ENCODE measurements at places on chromosomes 2 and 18. TPM values are rescaled to one million over a fixed set of nuclear protein-coding genes. Genes with fewer than 3 reads are reported as not detected.

DNA sequence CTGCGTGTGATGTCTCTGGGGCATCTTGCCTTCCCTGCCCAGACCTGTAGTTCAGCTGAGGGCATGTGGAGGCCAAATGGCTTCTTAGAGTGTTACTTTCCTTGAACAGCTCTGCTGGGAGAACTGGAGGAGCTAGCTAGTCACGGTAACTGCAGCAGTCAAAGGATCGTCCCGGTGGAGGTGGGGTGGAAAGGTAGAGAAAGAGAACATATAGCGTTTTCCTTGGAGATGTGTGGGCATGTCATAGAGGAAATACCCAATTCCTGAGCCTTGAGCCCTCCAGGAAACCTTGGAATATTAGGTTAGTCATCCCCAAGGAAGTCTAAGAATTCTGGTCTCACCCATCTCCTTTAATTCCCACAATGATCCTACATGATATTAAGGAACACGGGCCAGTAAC is 33.5 kb upstream of the IL37 start:
- DNase-seq: no peak

GRCh38 chr2:60334610-60335009 is 218.8 kb downstream of the BCL11A start:
- no peak for DNase-seq

DNA sequence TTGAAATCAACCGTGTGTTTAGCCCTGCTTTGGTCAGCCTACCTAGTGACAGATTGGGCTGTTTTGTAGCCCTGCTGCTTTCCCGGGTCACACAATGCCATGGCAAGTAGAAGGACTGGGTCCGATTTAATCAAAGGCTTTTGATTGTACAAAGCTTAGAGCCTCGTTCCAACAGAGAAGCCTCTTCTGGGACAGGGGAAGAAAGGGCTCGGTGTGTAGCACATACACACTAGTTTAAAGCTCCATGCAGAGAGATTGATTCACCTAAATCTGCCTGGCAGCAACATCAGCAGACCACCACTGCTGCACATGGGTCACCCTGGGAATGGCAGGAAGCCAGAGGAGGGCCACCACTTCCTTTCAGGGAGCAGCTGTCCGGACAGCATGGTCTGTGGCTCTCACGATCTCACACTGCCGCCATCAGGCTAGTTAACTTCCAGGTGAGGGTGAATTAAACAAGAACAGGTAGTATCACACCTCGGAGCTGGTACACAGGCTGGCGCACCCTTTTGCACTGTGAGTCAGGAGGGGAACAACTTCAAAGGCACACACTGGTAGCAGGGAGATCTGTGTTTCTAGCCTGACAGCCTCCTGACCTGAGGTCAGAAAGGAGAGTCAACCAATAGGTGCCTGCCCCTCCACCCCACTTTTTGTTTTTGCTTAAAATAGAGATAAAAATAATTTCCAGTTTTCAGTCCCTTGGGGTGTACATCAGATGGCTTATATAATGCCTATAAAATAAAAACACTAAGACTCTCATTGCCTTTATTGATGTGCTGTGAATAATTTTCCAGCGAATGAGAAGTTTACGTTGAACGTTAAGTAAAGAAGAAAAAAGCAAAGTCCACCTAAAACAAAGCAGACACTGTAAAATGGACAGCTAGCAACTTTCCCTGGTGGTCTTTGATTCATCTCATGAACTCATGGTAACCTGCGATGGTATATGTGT is 108.5 kb downstream of the CDCA7 start:
- no peak for DNase-seq

DNA sequence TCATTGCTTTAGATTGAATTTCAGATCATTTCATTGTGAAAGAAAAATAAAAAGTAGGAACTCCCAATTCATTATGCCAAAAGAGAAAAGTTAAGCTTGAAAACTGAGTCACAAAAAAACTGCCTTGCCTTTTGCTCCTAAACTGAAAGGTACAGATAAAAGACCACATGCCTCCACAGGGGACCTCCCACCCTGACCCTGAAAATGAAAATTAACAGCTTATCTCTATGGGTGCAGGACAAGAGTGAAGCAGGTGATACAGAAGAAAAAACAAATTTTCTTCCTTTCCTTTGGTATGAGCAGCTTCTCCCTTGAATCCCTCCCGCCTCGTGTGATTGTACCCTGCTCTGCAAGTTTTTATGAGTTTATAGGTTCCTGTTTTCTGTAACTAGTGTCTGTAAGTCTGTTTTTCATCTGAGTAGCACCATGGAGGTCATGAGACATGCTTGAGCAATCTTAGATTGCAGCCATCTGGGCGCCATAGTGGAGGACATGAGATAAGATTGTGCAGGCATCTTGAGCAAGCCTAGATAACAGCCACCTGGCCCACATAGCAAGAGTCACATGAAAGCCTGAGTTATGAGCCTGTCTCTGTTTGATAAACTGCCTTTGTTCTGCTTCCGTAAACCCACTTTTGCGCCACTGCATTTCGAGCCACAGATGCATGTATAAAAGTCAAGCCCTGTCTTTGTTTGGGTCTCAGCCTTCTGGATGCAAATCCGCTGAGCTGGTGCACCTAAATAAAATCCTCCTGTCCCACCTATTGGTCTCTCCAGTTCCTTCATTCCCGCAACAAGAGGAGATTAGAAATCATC is 56.2 kb upstream of the DYNC1I2 start:
- DNase-seq: no peak

DNA sequence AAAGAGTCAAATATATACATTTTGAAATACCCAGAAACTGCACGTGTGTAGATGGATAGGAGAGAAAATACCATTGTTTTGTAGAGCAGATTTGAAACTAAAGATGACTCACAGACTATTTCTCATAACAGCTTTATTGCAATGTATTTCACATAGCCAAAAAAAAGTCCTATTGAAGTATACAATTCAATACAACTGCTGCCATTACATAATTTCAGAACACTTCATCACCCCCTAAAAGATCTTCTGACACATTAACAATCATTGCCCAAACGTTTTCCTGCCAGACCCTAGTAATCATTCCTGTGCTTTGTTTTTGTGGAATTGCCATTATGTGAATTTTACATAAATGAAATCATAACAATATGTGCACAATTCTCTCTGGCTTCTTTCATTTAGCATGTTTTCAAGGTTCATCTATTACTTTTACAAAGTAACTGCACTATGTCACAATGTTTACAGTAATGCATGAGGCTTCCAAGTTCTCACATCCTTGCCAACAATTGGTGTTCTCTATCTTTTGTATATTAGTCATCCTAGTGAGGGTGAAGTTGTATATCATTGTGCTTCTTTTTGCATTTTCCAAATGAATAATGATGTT is 378.6 kb upstream of the CWC22 start:
- no peak for DNase-seq

DNA sequence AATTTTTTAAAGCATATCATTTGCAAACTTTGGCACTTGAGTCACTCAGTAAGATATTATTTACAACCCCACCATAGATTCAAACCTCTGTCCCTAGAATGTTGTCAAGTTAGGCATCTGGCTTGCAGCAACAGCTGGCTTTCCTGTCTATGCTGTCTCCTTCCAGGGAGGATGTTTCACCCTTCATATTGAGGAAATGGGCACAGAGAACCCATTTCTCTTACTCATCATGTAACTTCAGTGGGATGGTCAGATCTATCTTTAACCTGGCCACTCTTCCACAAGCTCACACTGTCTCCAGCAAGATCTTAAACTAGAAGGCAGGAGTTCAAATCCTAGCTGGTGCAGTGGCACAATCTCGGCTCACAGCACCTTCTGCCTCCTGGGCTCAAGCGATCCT is 15.8 kb downstream of the LCT start:
- DNase-seq: no peak

DNA sequence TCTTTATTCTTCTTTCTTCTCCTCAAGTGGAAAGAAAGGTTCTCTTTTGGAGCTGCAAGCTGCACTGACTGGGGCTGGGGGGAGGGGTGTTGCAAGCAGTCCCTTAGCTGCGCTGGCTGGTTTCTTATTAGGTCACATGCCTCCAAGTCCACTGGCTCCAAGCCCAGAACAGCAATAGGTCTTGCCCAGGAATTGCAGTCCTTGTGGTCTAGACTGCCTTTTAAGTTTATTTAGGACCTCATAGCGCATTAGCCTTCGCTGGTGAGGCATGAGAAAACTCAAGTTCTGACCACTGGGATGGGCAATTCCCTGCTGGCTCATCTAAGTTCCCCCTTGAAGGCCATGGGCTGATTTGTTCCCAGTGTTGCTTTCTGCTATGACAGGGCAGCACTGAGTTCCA is 138.6 kb upstream of the SCN7A start:
- no peak for DNase-seq

DNA sequence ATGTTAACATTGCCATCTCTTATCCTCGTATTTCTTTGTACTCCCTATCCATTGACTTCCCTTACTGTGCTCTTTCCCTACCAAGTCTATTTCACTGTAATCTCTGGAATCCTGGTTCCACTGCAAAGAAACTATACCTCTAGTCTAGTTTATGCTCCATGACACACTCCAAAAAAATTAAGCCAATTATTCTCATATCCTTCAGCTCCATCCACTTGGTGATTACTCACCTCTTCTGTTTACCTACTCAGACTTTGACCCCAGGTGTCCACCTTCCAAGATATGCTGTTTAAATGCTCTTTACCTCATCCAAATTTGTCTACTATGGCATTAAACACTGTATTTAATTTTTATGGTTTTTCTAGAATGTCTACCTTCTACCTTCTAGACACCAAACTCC is 137.9 kb downstream of the ATAD2B start:
- DNase-seq: no peak

DNA sequence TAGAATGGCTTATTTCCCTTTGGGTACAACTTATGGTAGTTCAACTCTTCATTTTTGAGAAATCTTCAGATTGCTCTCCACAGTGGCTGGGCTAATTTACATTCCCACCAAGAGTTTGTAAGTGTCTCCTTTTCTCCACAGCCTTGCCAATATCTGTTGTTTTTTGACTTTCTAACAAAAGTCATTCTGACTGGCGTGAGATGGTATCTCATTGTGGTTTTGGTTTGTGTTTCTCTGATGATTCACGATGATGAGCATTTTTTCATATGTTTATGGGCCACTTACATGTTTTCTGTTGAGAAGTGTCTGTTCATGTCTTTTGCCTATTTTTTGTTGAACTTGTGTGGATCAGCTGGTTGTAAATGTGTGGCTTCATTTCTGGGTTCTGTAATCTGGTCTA is 871.0 kb downstream of the EPHA4 start:
- no peak for DNase-seq

- DNase-seq: peak; percentile 76
Measured at GRCh38 chr2:142130111-142131009, 456 bp downstream of the LRP1B start.

GRCh38 chr2:32422133-32422532 is 65.3 kb downstream of the BIRC6 start:
- DNase-seq: no peak

GRCh38 chr2:103152556-103152955 is 390.7 kb downstream of the TMEM182 start:
- DNase-seq: no peak

DNA sequence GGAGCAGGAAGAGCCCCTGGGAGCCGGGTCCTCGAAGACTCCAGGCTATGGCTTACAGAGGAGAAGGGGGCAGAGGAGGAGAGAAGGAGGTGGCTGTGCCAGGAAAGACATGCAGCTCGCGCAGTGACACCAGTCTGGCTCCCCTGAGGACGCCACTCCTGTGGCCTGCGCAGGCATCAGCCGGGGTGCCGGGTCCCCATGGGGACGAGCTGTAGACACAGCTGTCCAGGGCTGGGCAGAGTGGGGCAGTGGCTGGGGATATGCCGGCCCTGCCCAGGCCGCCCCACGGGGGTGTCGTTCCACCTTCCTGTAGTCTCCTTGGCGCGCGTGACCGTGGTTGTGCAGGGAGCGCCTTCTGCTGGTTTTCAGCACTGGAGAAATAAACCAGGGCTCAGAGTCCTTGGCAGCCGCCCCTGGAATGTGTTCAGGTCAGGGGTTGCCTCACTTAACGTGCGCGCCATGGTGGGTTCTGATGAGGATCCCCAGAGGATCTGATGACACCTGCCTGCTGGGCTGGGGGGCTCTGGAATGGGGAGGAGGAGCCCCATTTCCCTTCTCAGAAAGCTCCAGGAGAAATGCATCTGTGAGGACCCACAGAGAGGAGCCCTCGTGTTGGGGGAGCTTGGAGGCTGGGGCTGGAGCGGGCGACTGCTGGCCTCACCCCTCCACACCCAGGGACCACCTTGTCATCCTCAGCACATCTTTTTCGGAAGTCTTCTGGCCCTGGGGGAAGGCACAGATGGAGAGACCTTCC is 26.7 kb downstream of the RAMP1 start:
- no peak for DNase-seq

- no peak for DNase-seq
Measured at GRCh38 chr2:128315122-128315828, 3.4 kb downstream of the HS6ST1 start.

- DNase-seq: no peak
Measured at GRCh38 chr2:191013682-191013931, 364 bp downstream of the STAT1 start.

DNA sequence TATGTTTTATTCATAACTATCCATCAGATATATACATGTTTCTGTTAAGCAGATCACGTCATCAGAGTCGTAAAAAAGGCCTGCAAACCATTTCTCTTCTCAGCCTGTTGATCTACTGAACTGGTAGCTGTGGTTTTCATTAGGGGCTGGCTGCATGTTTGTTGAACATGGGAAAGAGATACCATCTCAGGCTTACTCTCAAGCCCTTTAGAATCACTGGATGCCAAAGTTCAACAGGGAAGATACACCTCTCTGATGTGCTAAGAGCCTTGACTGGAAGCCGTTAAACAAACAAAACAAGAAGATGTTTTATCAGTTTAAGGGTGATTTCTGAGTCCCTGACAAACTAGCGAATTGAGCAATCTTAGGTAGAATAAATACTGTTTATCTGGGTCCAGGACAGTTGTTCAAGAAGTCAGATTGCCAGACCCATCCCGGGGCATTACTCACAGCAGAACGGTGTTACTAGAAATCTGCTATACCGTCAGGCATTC is 94.5 kb upstream of the LMAN1 start:
- no peak for DNase-seq

GRCh38 chr2:64972876-64973275 is 16.3 kb upstream of the SLC1A4 start:
- DNase-seq: no peak

- no peak for DNase-seq
Measured at GRCh38 chr2:44137872-44138551, 30.7 kb upstream of the PPM1B start.

GRCh38 chr2:219744600-219744999 is 117.2 kb downstream of the SLC4A3 start:
- no peak for DNase-seq

CEP192 gene
- total RNA-seq: 34.6 TPM

MROH2A gene
- total RNA-seq: not detected

TEX44 gene
- not detected for total RNA-seq

TMEM247 gene
- total RNA-seq: not detected

POTEI gene
- total RNA-seq: 7.0 TPM

CAPN14 gene
- 0.47 TPM for total RNA-seq

TUBA3E gene
- not detected for total RNA-seq

TMEM182 gene
- total RNA-seq: 7.1 TPM

APOB gene
- 0.23 TPM for total RNA-seq
